ENCODE measurements at places on chromosomes 5 and 9. TPM values are rescaled to one million over a fixed set of nuclear protein-coding genes. Genes with fewer than 3 reads are reported as not detected.
A peak's percentile ranks its signal among the peaks of the same experiment; 100 is the strongest.

Gene FUBP3
- 40.4 TPM for total RNA-seq

DNA sequence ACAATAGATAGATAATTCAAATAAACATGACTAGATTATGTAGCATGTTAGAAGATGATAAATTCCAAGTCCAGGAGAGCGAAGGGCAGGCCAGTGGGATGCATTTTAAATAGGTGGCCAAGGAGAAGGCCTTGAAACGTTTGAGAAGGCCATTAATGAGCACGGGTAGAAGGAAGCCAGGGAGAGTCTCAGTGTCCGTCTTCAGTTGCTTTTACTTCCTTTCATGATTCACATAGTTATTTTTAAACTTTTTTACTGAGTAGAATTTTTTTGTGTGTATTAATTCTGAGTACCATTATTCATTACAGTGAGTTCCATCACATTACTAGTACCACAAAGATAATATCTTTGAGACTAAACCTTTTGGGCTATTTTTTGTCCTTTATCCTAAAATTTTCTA lies 259.2 kb downstream of the ARRDC3 start:
- DNase-seq, result no peak

GRCh38 chr5:136769900-136770684 lies 404.7 kb upstream of the TRPC7 start:
- DNase-seq, result peak; percentile 8

DNA sequence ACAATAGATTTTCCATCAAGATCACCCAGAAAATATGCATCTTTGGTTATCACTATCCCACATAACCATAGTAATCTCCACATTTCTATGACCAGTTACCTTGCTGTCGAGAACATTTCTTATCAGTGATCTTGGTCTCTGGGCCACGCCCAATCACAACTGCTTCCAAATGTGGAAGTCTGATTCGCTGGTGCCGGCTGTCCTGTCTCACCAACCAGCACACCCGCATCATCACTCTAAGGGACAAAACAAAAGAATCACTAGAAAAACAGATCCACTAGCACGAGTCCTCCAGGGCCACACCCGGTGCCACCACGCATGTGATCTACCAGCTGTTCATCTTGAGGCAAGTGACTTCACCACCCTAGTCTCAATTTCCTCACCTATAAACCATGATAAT lies 11.8 kb downstream of the APTX start:
- DNase-seq, result no peak

DNA sequence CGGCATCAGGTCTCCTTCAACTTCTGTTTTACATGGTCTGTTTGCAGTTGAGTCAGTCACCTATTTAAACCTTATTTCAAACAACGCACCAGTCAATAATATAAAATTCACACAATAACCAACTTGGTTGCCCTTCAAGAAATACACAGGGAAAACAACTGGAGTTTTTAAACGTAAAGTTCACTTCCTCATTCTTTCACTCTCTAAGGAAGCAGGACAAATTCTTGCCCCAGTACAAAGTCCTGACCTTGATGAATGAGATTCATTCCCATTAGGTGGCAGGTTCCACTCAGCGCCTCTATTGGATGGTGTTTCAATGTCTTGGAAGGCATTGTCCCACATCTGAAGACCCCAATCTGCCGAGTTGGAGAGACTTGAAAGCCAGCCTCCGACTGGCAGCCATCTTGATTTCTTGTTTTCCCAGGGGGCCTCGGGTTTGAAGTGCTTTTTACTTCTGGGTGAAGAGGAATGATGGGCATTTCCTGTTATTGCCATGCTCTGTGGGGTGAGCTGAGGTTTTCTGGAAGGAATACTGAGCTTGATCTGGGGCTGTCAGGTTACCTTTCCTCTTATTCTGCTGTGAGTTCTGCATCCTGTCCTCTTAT lies 105.0 kb downstream of the ACER2 start:
- no peak for DNase-seq

DNA sequence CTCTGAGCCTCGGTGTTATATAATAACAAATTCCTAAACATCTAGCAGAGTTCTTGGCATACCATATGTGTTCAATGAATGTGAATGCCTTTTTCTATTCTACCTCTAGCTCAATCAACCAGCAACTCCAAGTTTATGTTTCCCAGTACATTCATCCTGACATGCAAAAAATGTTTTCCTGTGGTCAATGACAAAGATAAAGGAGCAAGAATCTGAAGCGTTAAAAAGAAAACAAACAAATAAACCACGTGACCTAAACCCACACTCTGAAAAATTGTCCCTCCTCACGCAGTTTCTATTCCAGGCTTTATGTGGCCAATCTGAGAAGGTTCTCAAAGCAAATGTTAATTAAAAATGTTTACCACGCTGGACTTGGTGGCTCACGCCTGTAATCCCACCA lies 18.0 kb downstream of the KLF4 start:
- DNase-seq, result no peak

GRCh38 chr9:120757026-120757913 lies 35.9 kb downstream of the FBXW2 start:
- no peak for DNase-seq

GRCh38 chr5:21661184-21661583 lies 1192.0 kb downstream of the CDH12 start:
- DNase-seq, result no peak

- DNase-seq, result no peak
Observed at GRCh38 chr9:76289042-76289441, 105.2 kb downstream of the RFK start.

Gene PCDHGA3
- total RNA-seq, result 4.1 TPM

Gene NR2F1
- total RNA-seq, result 53.8 TPM

Gene IL17B
- total RNA-seq, result not detected

- DNase-seq, result no peak
Observed at GRCh38 chr5:94240993-94241651, 377.3 kb downstream of the KIAA0825 start.

DNA sequence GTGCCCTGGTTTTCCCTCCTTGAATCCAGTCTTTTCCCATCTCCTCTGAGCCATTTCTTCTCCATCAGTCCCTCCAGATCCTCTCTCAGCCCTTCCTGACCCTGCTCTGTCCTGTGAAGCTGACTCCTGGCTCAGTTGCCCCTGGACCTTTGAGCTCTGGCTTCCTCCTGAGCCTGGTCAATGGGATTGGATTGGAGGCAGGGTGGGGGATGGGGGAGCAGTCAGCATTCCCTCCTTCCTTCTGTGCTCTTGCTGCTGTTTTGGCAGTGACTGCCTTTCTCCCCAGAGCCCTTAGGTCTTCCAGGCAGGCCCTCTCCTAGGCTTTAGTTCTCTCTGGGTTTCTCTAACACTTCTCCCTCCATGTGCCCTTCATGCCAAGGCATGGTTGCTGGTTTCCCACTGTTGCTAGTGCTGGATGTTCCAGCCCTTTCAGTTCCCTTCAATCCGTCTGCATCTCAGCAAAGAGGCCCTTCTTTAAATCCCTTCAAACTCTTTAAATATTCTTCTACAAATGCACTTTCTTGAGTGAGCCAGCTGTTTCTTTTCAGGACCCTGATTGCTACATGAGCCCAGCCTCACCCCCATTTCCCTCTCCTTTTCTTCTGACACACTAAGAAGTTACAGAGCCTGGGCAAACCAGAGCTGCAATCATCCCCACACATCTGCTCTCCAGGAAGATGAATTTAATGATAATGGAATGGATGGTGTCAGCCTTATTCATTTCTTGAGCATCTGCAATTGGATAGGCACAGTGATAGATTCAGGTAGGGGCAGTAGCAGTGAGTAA lies 2.2 kb downstream of the TNFSF15 start:
- no peak for DNase-seq

Gene ADAMTS6
- 15.5 TPM for total RNA-seq

Gene CCDC152
- 9.0 TPM for total RNA-seq

DNA sequence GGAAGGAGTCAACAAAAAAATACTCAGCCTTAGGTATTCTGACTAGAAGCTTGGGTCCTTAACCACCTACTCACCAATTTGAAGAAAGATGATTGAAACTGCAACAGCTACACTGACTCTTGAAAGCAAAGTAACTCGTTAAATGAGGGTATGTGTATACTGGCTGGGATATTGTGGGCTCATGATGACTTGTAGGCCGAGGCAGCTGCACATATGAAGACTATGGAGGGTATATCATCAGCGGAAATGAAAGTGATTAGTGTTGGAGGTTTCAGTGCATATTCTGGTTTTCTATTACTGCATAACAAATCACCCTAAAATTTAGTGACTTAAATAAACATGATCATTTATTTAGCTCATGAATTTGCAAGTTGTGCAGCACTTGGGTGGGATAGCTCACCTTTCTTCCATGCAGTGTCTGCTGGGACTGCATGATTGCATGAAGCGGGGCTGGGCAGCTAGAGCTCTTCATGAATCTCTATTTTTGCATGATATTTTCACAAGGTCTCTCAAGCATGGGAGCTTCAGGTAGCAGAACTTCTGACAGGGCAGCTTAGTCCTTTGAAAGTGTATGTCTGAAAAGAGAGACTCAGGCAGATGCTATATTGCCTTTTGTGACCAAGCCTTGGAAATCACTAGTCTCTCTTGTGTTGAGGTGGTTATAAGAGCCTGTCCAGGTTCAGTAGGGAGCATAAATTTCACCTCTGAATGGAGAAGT lies 96.1 kb upstream of the CDKN2B start:
- no peak for DNase-seq

- no peak for DNase-seq
Observed at GRCh38 chr5:171682801-171683200, 102.8 kb upstream of the SMIM23 start.

- no peak for DNase-seq
Observed at GRCh38 chr9:133597316-133597957, 11.8 kb downstream of the FAM163B start.

DNA sequence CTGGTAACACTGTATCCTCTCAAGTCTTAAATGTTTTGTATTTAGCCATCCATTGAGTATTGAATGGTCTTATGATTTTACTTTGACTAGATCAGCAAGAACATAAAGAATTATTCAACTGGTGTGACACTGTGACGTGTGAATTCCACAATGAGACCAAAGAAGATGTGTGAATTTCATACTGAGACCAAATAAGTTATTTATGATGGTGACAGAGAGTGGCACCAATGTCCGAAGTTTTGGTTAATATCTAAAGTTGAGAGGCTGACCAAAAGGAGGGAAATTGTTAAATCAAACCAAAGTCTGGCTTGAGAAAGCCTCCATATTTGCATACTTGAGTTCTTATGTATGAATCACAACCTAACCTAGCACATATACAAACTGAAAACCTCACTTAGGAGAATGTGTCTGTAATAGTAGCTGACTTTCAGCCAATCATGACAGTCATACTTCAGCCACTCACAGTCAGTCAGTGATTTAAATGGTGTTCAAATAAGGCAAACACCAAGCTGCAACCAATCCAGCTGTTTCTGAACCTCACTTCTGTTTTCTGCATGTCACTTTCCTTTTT lies 31.5 kb upstream of the FAM170A start:
- no peak for DNase-seq

GRCh38 chr9:71352837-71353236 lies 231.4 kb upstream of the TRPM3 start:
- DNase-seq, result no peak

Gene PCDHA12
- 11.0 TPM for total RNA-seq

Gene MYOT
- not detected for total RNA-seq

DNA sequence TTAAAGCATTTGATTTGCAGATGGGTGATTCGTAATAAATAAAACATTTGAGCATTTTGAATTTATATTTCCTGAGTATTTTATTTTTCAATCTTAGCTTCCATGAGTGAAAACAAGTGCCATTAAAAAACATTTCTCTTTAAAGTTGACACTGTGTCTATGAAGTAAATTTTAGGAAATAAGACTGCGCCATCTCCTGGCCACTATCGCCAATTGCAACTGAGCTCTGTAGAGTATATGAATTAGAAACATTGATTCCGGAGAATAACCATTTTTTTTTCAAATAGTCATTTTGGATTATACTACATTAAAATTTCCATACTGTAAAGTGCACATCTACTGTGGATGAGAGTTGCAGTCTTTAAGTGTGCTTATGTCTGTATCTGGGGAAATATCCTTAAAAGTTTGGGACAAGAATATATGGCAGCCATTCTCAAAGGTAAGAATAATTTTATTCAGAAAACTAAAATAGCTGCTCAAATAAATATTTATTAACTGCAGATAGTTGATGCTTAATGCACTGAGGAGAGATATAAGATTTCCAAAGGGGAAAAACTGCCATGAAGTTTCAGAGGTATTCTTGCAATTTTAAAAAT lies 5.9 kb downstream of the DMRTA1 start:
- no peak for DNase-seq

Gene PCDHGA12
- total RNA-seq, result 3.7 TPM

Gene HINT2
- total RNA-seq, result 9.0 TPM

DNA sequence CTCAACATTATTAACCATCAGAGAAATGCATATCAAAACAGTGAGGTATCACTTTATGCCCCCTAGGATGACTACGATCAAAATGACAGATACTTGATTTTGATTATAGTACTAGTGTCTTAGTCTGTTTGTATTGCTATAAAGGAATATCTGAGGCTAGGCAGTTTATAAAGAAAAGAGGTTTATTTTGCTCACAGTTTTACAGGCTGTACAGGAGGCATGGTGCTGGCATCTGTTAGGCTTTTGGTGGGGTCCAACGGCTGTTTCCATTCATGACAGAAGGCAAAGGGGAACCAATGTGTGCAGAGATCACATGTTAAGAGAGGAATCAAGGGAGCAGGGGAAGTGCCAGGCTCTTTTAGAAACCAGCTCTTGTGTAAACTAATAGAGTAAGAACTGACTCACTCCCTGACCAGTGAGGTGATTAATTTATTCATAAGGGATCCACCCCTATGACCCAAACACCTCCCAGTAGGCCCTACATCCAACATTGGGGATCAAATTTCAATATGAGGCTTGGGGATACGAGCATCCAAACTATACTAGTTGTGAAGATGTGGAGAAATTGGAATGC lies 16.0 kb upstream of the AFF4 start:
- no peak for DNase-seq

GRCh38 chr5:39639618-39640089 lies 214.9 kb upstream of the DAB2 start:
- DNase-seq, result no peak

DNA sequence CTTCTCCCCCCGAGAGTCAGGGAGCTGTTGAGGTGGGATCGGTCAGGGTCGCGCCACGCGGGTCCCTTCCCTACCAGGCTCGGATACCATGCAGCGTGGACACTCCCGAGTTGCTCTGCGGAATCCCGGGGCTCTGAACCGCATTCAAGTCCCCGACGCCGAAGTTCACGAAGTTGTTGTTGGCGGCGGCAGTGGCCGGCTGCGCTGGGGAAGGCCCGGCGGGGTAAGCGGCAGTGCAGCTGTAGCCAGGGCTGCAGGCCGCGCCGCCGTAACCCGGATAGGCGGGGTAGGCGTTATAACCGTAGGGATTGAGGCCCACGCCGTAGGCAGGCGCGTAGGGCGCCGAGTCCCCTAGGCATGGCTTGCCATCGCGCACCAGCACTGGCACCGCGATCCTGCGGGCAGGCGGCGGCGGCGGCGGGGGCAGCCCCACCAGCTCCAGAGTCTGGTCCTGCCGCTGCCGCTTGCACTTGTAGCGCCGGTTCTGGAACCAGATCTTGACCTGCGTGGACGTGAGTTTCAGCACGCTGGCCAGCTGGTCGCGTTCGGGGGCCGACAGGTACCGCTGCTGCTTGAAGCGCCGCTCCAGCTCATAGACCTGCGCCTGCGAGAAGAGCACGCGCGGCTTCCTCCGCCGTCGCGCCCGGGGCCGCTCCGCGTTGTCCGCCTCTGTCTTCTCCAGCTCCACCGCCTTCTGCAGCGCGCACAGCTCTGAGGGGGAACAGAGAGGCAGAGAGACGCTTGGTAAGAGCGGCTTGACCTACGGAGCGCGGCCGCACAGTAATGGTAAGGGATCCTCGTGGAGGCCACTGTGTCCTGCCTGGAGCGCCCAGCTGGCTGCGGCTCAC lies 2.3 kb downstream of the NKX2-5 start:
- no peak for DNase-seq

Gene LTC4S
- total RNA-seq, result 1.6 TPM

Measured in frontal cortex (tissue), 4 donors.